ENCODE measurements at places on chromosomes 7 and 10.

DNA sequence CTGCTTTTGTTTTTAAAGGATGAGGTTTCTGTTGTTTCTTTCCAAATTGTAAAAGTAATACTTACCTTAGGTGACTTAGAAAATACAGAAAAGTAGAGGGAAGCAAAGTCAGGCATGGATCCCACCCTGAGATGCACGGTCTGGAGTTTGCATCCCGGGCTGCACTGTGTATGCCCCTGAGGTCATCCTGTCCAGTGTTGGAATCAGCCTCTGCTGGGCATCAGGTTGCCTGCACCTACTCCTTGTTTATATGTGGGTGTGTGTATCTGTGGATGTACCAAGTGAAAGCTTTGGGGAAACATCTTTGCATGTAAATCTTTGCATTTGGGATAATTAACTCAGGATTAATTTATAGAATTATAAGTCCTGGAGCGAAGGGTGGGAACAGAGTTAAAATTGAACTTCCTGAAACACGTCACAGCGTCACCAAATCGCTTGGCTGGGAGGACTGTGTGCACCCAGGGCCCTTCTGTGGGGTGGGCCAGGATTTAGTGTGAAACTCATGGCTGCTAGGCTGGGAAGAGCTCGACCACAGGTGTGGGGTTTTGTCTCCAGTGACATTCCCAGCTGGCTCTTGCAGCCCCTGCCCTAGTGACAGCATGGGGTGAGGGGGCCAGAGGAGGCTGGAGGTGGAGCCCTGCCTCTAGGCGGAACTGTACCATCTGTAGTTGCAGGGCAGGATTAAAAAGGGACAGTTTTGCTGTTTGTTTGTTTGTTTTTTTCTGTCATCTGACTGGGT, 27.9 kb downstream of the GTF2IRD1 start:
- DNase-seq, result no peak

- DNase-seq, result no peak
Observed at GRCh38 chr10:133221331-133221730, 8.7 kb upstream of the UTF1 start.

DNA sequence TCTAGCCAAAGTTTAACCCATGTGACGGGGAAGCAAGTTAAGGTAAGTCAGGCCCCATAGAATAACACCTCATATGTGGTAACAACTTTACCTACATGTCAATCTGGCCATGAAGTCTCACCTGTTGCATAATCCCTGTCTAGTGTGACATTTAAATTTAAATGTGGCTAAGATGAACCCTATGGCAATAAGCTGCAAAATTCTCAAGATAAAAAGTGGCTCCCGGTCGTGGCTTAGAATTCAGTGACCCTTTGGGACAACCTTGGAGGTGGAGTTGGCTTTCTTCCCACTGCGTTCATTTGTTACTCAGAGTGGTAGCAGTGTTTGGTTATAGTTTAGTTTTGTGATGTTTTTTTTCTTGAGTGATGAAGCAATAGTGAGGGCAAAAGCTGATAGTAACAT, 90.6 kb downstream of the ARID5B start:
- no peak for DNase-seq

DNA sequence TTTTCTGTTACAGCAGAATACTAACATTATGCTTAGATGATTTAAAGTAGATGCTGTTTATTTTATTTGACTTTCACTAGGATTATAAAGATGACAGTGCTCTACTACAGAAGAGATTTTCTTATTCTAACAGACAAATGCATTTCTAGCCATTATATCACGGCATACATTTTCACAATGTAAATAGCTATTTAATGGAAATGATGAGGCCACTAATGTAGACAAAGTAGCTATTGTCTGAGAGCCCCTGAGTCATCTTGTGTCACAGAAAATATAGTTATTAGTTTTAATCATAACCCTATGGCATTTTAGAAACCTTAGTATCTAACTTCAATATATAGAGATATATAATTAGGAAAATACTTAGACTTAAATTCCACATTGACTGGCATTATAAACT, 158.0 kb upstream of the AHR start:
- DNase-seq, result no peak

- no peak for DNase-seq
Observed at GRCh38 chr10:77341055-77341454, 296.6 kb downstream of the KCNMA1 start.

- DNase-seq, result no peak
Observed at GRCh38 chr10:12800302-12800701, 201.2 kb downstream of the CCDC3 start.

DNA sequence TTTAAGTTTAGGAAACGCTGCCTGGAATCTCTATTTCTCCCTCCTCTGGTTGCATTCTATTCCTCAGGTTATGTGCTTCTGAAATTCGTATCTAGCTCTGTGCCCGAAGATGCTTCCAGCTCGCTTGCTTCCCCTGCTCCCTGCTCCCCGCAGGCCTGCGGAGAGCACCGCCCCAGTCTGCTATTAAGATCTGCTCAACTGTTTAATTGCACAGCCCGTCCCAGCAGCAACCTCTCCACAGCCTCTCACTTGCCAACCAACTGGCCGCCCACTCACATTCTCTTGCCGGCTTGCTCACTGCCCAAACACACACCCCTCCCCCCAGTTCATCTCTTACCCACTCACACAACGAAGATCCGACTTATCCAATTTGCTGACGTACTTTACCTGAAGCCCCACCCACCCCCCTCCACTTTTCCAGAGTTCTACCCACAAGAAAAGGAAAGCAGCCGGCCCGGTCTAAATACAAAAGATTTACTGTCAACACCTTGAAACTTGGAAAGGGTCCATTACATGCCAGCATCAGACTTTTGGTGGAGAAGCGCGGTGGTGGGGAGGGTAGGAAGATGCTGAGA, 167.3 kb upstream of the KLF14 start:
- DNase-seq, result no peak

- DNase-seq, result no peak
Observed at GRCh38 chr10:77024461-77024860, 613.1 kb downstream of the KCNMA1 start.

DNA sequence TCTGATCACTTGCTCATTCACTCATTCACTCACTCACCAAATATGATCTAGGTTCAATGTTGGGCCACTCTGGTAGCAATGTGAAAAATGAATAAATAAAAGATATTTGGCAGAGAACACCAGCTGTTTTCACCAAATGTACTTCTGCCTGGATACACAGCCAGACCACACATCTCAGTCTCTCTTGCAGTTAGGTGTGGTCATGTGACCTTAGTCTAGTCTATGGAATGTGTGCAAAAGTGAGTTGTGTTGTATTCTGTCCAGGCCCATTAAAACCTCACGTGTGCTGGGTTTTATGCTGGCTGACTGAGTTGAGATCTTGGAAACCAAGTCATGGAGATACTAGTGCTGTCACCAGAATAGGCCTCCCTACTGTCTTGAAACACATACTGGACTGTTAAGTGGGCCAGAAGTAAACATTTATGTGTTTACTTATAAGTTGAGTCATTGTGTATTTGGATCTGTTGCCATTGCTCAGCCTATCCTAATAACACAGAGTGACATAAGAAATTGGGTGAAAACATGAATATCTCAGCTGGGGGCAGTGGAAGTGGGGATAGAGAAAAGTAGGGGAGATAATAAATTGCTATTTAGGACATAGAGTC, 145.5 kb downstream of the PTEN start:
- DNase-seq, result no peak
